ENCODE measurements at places on chromosomes 6 and 20.

DNA sequence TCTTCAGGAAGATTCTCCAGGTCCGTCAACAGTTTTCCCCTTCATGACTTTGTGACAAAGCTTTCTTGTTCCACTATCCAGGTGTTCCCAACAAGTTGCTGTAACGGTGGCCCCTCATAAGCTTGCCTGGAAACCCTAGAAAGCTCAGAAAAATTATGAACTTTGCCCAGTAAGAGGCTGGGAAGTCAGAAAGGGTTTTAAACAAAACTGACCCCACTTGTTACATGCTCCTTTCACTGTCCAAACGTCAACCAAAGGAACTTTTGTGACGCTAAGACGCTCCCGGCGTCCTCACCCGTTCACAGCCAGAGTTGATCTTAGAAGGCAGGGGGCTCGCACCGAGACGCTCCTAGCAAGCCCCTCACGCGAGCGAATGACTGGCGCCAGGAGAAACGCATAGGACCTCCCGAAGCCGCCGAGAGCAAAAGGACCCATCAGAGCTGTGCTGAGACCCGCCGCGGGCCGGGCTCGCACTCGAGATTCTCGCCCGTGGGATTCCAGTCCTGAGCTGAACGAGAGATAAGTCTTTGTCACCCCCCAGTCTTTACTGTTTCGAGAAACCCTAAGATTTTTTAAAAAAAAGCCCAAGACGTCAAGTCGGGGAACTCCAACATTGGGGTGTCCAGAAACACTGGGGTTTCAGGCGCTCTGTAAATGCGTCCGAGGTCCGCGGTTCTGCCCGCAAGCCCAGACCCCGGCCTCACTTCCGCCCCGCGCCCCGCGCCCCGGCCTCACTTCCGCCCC, 544 bp upstream of the ACAT2 start:
- DNase-seq = peak; percentile 31

DNA sequence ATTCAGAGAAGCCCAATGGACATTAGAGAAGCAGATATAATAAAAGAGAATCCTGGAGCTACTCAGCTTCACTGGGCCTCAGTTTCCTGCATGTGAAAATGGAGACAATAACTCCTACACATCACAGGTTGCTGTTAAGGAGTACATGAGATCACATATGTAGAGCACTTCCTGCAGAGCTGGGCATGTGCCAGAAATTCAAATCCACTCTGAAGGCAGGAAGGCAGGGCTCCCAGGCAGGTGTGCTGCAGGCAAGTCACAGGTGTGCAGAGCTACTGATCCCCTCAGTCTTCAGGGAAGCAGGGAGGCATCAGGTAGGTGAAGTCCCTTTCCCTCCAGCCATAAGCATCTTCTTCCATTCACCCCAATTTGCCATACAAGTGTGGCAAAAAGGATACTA, 48.0 kb downstream of the DST start:
- no peak for DNase-seq

- no peak for DNase-seq
Observed at GRCh38 chr20:34768096-34768495, 57.4 kb downstream of the NCOA6 start.

DNA sequence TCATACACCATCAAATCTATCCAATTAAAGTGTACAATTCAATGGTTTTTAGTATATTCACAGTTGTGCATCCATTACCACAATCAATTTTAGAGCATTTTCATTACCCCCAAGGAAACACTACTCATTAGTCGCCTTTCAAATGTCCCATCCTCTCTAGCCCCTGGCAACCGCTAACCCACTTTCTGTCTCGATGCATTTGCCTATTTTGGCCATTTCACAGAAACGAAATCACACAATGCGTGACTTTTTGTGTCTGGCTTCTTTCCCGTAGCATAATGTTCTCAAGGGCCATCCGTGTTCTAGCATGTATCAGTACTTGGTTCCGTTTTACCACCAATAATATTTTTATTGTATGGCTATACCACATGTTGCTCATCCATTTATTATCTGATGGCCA, 51.7 kb downstream of the PPP1R3G start:
- no peak for DNase-seq

- DNase-seq = no peak
Observed at GRCh38 chr6:31610968-31611367, 4.1 kb upstream of the AIF1 start.

GRCh38 chr20:14142171-14142570, 146.9 kb downstream of the MACROD2 start:
- DNase-seq = peak; percentile 7

DNA sequence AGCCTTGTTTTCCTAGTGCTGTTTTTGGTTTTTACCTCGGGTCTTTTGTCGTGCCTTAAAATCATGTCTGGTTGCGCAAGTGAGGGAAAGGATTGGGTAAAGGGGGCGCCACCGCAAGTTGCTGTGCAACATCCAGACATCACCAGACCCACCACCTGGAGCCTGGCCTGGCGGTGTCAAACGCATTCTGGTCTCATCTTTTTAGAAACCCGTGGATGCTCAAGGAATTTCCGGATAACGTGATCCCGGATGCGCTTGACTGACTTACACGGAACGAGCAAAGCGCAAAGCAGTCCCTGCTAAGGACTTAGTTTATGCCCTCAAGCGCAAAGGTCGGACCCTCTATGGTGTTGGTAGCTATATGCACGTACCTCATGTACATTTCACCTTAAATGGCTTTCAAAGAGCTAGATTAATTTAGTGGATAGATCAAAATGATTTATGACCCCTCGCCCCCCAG, 105.2 kb downstream of the OR2B2 start:
- no peak for DNase-seq

DNA sequence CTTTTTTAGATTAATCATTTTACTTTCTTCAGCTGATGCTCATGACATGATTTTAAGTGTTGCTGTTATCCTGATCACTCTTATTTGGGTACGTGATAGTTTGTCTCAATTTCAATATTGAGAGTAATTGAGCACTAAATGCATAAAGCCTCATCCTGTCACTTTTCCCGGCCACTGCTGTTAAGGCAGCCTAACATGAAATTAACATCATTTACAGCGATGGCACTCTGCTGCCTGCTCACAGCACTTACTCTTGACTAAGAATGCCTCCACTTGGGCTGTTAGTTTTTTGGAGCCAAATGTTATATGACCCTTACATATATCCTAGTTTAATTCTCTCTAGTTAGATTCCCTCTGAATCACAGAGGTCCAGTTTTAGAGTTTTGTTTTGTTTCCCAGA, 107.3 kb downstream of the SLX4IP start:
- DNase-seq = no peak

DNA sequence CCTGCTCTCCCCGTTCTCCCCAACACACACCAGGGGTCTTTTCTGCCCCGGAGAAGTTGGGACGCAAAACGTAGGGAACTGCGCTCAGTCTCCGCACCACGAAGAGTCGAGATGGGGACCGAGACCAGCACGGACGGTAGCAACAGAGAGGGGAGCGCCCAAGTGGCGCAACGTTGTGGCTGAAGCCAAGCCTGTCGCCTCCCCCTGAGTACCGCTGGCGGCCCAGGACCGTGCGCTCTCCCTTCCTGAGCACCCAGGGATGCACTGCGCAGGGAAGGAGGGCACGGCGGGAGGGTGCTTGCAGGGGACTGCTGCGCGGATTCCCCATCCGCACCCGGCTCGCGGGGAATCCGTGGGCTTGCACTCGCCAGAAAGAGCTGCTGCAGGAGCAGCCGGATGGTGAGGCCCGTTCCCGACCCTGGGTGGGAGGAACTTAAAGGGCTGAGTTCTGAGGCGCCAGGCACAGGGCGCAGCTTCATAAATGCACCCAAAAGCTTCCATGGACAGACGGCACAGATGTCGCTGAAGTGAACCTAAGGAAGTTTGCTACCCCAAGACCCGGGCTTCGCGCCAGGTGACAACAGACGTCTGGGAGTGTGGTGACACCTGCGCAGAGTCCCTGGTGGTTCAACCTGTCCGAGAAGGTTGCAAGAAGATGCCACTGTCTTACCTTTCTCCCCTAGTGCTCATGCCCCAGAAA, 178.7 kb downstream of the TBXT start:
- no peak for DNase-seq

- DNase-seq = no peak
Observed at GRCh38 chr6:31470801-31471200, 27.1 kb upstream of the MICB start.

DNA sequence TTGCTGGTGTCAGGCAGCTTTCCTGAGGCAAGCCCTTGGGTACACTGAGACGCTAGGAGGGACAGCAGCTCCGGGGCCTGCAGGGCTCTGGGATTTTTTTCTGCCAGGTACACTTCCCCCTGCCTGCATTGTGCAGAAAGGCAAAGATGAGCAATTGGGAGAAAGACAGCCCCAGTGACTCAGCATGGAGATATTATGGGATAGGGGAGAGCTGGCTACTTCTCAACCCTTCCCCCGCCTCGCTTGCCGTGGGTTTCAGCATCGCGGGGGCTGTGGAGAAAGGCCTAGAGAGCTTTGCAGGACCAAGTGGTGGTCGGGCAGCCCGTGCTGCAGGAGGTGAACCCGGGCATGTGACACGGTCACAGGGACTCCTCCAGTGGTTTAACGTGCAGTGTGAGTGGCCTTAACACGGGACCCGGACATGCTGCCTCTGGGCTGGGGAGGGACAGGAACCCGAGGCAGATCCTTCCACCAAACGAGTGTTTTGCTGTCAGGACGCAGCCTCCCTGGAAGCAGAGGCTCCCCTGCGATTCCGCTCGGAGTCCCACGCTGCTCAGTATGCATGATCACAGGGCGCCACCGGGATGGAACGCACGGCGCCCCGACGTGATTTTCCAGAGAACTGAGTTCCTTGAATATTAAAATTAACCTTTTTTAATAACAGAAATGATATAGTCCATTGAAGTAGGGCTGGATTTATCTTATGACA, 139.9 kb downstream of the CDH4 start:
- DNase-seq = no peak
